Left renal pelvis (tissue), 4 donors: ENCODE measurements at places on chromosomes 16 and 17.

GRCh38 chr16:88762258-88762870 lies 22.7 kb downstream of the PIEZO1 start:
- no peak for DNase-seq

DNA sequence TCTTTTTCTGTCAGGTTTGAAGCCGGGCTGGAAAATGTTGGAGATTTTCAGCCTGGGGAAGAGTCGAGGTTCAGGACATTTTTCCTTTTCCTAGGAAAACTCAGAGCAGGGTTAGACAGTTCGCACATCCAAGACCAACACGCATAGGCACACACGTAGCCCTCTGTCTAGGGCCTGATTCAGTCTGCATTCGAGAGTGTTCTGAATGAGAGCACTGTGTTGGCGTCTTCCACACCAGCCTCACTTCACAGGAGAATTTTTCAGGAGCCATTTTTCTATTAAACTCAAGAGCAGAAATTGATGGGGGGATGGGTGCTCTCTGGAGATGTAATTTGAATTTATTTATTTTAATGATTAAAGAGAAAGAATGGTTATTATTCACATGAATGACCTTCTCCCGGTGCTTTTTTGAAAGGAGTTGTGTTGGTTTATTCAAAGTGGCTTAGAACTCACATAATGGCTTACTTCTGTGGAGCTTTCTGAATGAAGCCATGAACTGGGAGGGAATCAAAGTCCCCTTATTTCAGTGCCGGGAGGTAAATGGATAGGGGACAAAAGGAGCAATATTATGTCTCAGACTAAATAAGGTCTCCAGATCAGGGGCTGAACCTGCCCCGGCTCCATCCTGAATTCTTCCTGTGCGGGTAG lies 194.3 kb downstream of the CCDC182 start:
- no peak for DNase-seq

DNA sequence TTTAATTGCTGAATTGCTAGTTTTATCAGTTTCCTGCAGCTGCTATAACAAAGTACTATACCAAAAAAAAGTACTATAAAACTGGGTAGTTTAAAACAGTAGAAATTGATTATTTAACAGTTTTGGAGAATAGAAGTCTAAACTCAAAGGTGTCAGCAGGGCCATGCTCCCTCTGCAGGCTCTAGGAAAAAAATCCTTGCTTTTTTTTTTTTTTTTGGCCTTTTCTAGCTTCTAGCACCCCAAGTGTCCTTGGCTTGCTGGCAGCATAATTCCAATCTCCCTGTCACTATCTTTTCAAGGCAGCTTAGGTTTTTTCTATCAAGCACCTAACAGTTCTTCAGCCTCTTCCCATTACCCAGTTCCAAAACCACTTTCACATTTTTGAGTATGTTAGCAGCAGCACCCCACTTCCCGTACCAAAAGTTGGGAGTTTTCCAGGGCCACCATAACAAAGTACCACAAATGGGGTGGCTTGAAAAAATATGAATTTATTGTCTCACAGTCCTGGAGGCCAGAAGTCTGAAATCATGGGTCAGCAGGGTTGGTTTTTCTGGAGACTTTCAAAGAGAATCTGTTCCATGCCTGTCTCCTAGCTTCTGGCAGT lies 37.4 kb downstream of the BPTF start:
- no peak for DNase-seq

- no peak for DNase-seq
Observed at GRCh38 chr17:59361386-59361785, 29.9 kb downstream of the YPEL2 start.

DNA sequence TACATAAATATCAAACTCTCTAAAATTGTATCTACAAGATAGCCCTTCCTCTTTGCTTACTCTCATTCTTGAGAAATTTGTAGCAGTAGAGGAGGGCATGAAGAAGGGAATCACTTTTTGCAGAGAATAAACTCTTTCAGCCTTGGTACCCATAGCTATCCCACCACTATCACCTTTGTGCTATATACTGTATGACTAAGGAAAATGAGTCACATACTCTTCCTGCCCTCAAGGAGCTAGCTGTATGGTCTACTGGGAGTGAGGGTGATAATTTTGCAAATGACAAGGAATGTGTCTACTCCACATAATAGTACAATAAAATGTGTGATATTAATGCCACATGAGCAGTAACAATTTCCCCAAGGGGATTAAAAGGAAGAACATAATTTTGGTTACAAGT lies 184.6 kb upstream of the WSB1 start:
- no peak for DNase-seq

DNA sequence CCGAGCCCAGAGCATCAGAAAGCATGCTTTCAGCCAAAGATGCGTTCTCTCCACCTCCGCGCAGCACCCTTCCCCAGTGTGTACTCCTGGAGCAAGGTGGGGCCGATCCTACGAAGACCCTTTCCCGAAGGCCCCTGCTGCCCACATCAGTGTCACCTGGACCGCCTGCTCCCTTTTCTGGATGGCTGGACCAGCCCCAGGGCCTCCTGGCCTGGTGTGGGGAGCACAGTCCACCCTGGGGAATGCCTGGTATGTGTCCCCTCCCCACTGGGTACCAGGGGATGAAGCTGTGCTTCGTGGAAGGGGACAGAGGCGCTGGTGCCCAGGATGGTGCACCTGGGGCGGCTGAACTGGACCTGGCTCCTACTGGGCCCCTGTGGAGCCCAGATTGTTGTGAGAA lies 173.8 kb downstream of the SEC14L1 start:
- no peak for DNase-seq
